Activated gamma-delta T cell (primary cell): ENCODE measurements at places on chromosomes 13 and 19.

DNA sequence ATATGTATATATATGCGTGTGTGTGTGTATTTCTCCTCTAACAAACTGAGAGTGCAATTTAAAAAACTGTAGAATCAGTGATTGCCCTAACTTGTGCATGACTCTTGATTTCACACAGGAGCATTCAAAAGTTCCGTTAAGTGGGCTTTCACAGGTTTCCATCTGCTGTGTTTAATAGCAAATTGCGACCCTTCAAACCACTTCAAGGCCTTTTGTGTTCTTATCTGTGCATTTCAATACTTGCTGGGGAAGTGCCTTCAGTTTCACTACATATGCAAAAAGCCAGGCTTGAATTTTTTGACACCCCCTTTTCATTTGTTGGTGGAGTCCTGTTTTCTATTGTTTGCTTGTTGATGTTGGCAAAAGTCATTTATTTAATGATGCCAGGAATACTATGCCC lies 158.0 kb downstream of the TM9SF2 start:
- no peak for DNase-seq

DNA sequence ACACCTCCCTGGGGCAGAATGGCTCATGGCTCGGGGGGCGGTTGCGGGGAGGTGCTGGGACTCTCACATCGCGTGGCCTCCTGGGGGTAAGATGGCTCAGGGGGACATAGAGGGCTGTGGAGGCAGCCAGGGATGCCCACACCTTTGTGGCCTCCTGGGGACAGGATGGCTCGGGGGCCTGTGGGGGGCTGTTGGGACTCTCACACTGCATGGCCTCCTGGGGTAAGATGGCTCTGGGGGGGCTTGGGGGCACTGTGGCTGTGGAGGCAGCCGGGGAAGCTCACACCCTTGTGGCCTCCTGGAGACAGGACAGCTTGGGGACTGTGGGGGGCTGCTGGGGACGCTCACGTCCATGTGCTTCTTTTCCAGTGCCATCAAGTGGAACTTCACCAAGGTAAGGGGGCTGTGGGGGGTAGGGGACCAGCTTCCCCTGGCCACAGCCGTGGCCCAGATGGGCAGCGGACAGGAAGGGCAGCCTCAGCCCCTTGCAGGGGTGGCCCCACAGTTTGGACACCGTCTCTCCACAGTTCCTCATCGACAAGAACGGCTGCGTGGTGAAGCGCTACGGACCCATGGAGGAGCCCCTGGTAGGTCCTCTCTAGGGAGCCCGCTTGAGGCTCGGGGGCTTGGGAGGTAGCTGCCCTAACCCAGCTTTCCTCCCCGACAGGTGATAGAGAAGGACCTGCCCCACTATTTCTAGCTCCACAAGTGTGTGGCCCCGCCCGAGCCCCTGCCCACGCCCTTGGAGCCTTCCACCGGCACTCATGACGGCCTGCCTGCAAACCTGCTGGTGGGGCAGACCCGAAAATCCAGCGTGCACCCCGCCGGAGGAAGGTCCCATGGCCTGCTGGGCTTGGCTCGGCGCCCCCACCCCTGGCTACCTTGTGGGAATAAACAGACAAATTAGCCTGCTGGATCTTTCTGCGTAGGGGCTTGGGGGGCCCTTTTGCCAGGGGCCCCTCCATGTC lies 2.4 kb downstream of the GPX4 start:
- no peak for DNase-seq

GRCh38 chr19:2167896-2168618 lies 4.3 kb downstream of the DOT1L start:
- DNase-seq = no peak

DNA sequence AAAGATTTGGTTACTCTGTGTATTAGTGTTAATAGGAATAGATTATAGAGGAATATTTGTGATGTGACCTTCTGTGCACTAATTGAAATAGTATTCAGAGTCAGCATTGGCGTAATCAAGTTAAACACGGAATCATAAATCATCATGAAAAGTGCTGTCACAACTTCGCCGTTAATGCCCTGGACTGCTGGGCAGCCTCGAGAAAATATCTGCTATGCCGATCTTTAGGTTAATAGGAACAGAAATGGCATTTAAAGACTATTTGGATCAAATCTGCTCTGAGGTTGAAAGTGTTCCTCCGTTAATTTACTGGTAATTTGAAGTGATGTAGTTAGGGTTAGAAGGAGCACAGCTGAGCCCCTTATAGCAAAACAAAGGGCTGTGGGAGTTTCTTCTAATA lies 219.0 kb downstream of the MZT1 start:
- no peak for DNase-seq

- DNase-seq = no peak
Measured at GRCh38 chr13:49421391-49421790, 22.5 kb downstream of the CAB39L start.

GRCh38 chr13:71789693-71790329 lies 77.2 kb downstream of the DACH1 start:
- no peak for DNase-seq

GRCh38 chr19:16445238-16446107 lies 26.3 kb downstream of the EPS15L1 start:
- no peak for DNase-seq

GRCh38 chr13:69565334-69565733 lies 542.3 kb upstream of the ATXN8OS start:
- no peak for DNase-seq

DNA sequence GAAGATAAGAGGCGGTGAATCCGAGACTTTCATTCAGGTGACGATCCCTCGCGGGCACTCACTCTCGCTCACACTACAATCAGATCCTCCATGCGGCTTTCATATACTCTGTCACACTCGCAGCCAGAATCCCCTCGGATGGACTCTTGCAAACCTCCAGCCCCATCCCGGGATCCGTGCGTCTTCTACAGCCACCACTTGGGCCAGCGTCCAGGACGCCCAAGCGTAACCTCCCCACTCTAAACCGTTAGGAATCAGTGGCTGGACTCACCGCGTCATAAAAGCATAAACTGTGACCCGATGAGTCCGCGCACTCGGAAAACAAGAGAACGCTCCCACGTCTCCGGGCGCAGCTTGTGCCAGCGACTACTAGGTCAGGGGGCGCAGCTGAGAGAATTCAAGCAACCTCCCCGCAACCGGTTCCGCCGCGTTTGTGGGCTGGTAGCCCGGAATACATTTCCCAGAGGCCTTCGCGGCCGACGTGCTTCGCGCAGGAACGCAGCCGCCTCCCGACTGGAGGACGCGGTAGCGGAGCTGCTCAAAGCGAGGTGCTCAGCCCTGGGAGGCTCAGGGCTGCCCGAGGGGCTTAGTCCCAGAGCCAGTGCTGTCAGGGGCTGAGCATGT lies 27.6 kb downstream of the ZNF607 start:
- DNase-seq = peak; percentile 45
